ENCODE measurements at places on chromosomes 5 and 9. TPM values are rescaled to one million over a fixed set of nuclear protein-coding genes. Genes with fewer than 3 reads are reported as not detected.

- no peaks in the 10 kb centered on the region for H3K27me3 ChIP-seq
- H3K27ac ChIP-seq: no peak overlapping the region
- H3K4me1 ChIP-seq: no peaks in the 10 kb centered on the region
- peaks cover 13% of the 10 kb centered on the region for H3K36me3 ChIP-seq
- no peak for DNase-seq
Measured at GRCh38 chr9:75064307-75065025, 23.5 kb downstream of the NMRK1 start.

The RASGRF2 gene
- 3.5 TPM for total RNA-seq

GRCh38 chr9:15389173-15389572, 33.5 kb upstream of the SNAPC3 start:
- no peak for DNase-seq
- no peaks in the 10 kb centered on the region for H3K36me3 ChIP-seq
- no peaks in the 10 kb centered on the region for H3K4me1 ChIP-seq
- H3K27me3 ChIP-seq: no peaks in the 10 kb centered on the region

The ZBTB34 gene
- total RNA-seq: 3.5 TPM

GRCh38 chr9:15182730-15183129, 124.3 kb downstream of the TTC39B start:
- no peaks in the 10 kb centered on the region for H3K27me3 ChIP-seq
- no peaks in the 10 kb centered on the region for H3K36me3 ChIP-seq
- H3K4me1 ChIP-seq: no peaks in the 10 kb centered on the region
- DNase-seq: no peak

DNA sequence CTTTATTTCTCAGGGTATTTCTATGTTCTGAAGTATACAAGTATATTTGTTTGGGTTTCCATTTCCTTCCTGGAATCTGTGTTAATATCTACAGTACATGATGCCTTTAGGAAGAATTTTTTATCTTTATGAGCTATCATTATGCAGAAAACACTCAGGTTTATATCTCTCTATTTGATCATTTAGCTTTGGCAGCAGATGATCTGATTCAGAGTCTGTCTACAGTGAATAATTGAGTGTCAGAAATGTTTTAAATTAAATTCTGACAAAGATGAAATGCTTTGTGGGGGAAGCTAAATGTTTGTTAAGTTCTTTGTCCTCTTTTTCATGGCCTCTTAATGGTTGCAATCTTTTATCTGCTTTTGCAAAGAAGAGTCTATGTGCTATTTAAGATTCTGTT, 2141.0 kb upstream of the ACO1 start:
- H3K36me3 ChIP-seq: no peaks in the 10 kb centered on the region
- no peaks in the 10 kb centered on the region for H3K4me1 ChIP-seq
- no peak for DNase-seq
- no peak overlapping the region for H3K27ac ChIP-seq

The DMGDH gene
- 1.3 TPM for total RNA-seq

- DNase-seq: no peak
- no peak overlapping the region for H3K4me3 ChIP-seq
- H3K27me3 ChIP-seq: no peaks in the 10 kb centered on the region
- H3K36me3 ChIP-seq: no peaks in the 10 kb centered on the region
- no peak overlapping the region for H3K27ac ChIP-seq
- no peaks in the 10 kb centered on the region for H3K4me1 ChIP-seq
Measured at GRCh38 chr5:25544652-25545249, 900.0 kb upstream of the CDH10 start.

DNA sequence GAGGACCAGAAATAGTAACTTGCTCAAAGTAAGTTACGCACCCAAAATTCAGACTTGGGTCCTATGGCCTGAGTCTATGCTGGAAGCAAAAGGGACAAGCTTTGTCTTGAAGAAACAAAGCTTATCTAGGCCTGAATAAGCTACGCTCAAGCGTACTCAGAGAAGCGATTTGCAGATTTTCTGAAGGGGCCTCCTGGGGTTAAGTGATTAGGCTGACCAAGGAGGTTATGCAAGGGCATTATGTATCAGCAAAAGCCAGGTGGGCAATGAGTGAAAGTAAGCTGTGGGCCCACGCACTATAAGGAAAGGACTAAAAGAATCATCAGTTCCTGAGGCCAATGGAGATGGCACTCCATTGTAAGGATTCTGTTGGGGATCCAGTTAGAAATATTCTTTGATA, 122.1 kb downstream of the SNX18 start:
- no peaks in the 10 kb centered on the region for H3K4me1 ChIP-seq
- H3K4me3 ChIP-seq: no peak overlapping the region
- no peak overlapping the region for H3K27ac ChIP-seq
- no peaks in the 10 kb centered on the region for H3K36me3 ChIP-seq
- DNase-seq: no peak
- no peaks in the 10 kb centered on the region for H3K27me3 ChIP-seq

DNA sequence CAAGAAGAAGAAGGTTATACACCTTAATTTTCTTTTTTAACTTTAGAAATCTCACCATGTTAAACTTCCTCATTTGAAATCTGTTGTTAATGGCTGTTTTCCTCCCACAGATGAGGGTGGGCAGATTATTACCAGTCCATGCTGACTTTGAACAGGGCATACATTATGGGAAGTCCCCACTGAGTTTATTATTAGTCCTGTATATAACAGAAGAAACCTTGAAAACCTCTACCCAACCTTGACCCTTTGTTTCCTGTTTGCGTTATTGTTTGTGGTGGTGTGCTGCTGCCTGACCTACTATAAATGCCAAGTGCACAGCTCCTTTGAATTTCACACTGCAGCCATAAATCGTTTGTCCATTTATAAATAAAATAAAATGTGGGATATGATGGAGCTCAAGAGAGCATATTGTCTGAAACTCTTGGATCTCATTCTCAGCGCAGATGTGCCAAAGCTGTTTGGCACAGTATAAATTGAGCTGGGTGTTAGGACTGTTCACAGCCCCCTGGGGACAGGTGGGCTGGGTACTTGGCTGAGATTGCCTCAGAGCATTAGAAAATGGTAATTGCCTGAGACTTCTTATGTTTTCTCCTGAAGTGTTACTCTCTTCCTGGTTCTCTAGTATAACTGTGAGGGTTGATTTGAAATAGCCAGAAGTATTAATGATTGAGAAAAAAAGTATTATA, 139.6 kb downstream of the SPATA31D1 start:
- no peaks in the 10 kb centered on the region for H3K36me3 ChIP-seq
- H3K27me3 ChIP-seq: no peaks in the 10 kb centered on the region
- H3K4me3 ChIP-seq: no peak overlapping the region
- H3K27ac ChIP-seq: no peak overlapping the region
- no peak for DNase-seq

The IQGAP2 gene
- 12.3 TPM for total RNA-seq

DNA sequence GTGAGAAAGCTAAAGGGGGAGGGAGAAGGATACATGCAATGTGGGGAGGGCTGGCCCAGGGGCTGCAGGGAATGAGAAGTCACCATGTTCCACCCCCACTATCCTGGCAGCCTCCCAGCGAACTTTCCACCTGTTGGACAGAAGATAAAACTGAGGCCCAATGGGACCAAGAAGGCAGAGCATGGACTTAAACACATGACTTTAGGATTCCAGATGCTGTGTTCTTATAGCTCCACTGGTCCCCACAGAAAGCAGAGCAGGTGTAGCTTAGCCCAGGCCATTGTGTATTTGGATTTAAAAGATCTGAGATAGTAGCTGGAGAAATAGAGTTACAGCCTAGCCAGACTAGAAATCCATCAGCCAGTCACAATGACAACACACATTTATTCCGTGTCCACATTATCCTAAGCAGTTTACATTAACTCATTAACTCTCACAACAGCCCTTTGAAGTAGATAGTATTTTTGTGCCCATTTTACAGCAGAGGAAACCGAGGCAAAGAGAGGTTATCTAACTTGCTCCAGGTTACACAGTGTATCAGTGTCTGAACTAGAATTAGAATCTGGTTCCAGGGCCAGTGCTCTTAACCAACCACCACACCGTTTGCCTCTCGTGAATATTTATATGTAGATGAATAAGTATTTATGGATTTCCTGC, 121.0 kb downstream of the RGS3 start:
- H3K4me3 ChIP-seq: no peak overlapping the region
- H3K36me3 ChIP-seq: peaks cover 28% of the 10 kb centered on the region
- H3K27me3 ChIP-seq: no peaks in the 10 kb centered on the region
- H3K4me1 ChIP-seq: no peaks in the 10 kb centered on the region
- H3K27ac ChIP-seq: no peak overlapping the region
- no peak for DNase-seq

The TMEM38B gene
- 56.7 TPM for total RNA-seq

DNA sequence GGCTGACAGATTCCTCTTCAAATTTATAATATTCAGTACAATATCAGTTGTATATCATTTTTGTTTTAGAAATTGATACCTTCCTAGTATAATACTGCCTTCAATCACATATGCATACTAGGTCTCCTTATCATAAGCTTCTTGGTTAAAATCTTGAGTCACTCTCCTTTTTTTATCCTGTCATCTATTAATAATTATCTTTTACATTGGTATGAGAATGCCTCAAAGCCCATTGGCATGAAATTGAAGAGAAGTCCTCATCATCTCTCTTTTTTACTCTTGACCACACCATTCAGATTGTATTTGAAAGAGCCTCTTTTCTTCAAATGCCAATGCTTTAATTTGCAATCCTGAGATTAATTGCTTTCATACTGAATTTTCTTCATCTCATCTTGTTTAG, 810.3 kb downstream of the BRINP1 start:
- no peak overlapping the region for H3K27ac ChIP-seq
- H3K36me3 ChIP-seq: no peaks in the 10 kb centered on the region
- no peak for DNase-seq
- H3K4me1 ChIP-seq: no peaks in the 10 kb centered on the region
- H3K4me3 ChIP-seq: no peak overlapping the region

- H3K27ac ChIP-seq: no peak overlapping the region
- H3K27me3 ChIP-seq: no peaks in the 10 kb centered on the region
- H3K36me3 ChIP-seq: no peaks in the 10 kb centered on the region
- no peaks in the 10 kb centered on the region for H3K4me1 ChIP-seq
- no peak for DNase-seq
Measured at GRCh38 chr5:16392718-16393117, 72.9 kb downstream of the ZNF622 start.

DNA sequence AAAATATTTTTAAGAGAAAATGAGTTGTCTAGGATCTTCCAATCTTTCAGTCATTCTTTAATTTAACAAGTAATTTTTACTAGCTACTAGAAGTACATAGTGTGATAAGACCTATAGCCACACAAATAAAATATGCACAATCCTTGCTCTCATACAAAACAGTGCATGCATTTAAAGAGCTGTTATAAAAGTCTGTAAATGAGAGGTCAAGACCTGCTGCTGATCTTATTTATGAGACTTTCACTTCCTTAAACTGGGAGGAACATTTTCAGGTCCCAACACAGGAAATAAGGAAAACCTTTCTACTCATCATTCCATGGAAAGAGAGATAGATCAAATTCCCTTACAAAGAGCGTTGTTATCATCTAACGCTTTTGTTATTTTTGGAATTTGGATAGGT, 54.2 kb upstream of the PAM start:
- H3K4me3 ChIP-seq: no peak overlapping the region
- no peaks in the 10 kb centered on the region for H3K36me3 ChIP-seq
- no peak overlapping the region for H3K27ac ChIP-seq
- no peak for DNase-seq
- H3K27me3 ChIP-seq: no peaks in the 10 kb centered on the region

DNA sequence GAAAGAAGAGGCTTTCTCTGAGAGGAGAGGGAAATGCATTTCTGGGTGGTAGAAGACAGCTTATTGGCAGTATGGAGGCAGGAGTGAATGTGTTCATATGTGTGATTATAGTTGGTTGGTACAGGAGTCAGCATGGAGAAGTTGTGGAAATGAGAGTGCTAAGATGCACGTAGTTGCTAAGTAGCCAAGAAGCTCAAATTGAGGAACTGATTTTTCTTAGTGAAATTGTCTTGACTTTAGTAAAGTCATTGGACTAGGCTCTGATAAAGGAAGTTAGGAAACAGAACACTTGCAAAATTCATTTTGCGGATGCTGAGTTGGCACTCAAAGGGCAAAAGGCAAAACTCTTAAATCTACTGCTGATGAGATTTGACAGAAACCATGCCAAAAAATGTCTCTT, 158.9 kb upstream of the VCAN start:
- H3K27me3 ChIP-seq: no peaks in the 10 kb centered on the region
- no peaks in the 10 kb centered on the region for H3K36me3 ChIP-seq
- H3K27ac ChIP-seq: no peak overlapping the region
- no peaks in the 10 kb centered on the region for H3K4me1 ChIP-seq

GRCh38 chr9:81833563-81834345, 94.5 kb upstream of the SPATA31D4 start:
- no peak overlapping the region for H3K27ac ChIP-seq
- H3K4me3 ChIP-seq: no peak overlapping the region
- H3K4me1 ChIP-seq: no peaks in the 10 kb centered on the region
- no peaks in the 10 kb centered on the region for H3K36me3 ChIP-seq
- H3K27me3 ChIP-seq: no peaks in the 10 kb centered on the region

DNA sequence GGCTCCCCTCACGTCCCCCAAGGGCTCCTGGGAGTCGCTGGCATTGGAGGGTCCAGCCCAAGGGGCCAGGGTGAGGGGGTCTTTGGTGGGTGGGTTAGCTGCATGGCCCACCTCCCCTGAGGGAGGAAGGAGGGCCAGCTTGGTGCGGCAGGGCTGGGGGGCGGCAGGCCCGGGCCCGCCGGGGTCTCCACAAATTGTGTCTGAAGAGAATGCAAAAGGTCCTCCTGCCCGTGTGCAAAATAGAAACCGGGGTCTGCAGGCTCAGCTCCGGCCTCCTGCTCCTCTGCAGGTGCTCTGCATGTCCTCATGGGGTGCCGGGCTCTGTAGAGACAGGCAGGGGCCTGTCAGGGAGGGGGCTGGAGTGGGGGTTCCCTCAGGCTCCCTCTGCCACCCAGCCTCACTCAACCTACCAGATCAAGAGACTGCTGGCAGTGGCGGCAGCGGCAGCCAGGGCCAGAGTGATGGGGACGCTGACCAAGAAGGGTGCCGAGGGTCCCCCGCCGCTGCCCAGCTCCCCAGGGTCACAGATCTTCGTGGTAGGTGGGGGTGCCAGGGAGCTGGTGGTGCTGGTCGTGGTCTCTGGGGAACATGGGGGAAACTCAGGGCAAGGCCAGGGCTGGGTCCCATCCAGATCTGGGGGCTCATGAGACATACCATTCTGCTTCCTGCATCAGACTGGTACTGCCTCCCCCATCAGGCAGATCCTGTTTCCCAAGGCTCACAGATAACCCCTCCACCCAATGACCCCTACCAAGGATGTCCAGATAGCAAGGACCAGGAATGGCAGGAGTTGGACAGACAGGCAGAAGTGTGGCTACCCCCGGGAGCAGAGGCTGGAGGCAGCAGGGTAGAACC, 29.2 kb upstream of the ENHO start:
- DNase-seq: peak; percentile 50
- H3K4me1 ChIP-seq: no peaks in the 10 kb centered on the region
- no peak overlapping the region for H3K4me3 ChIP-seq
- H3K27ac ChIP-seq: no peak overlapping the region
- no peaks in the 10 kb centered on the region for H3K36me3 ChIP-seq

The YIPF5 gene
- total RNA-seq: 30.0 TPM
